ENCODE measurements at places on chromosomes 12 and 14. TPM values are rescaled to one million over a fixed set of nuclear protein-coding genes. Genes with fewer than 3 reads are reported as not detected.
A peak's percentile ranks its signal among the peaks of the same experiment; 100 is the strongest.

GRCh38 chr14:73741386-73741875, 27.2 kb upstream of the PNMA1 start:
- peak; percentile 72 for DNase-seq

NKX2-8 gene
- not detected for polyA plus RNA-seq

DNA sequence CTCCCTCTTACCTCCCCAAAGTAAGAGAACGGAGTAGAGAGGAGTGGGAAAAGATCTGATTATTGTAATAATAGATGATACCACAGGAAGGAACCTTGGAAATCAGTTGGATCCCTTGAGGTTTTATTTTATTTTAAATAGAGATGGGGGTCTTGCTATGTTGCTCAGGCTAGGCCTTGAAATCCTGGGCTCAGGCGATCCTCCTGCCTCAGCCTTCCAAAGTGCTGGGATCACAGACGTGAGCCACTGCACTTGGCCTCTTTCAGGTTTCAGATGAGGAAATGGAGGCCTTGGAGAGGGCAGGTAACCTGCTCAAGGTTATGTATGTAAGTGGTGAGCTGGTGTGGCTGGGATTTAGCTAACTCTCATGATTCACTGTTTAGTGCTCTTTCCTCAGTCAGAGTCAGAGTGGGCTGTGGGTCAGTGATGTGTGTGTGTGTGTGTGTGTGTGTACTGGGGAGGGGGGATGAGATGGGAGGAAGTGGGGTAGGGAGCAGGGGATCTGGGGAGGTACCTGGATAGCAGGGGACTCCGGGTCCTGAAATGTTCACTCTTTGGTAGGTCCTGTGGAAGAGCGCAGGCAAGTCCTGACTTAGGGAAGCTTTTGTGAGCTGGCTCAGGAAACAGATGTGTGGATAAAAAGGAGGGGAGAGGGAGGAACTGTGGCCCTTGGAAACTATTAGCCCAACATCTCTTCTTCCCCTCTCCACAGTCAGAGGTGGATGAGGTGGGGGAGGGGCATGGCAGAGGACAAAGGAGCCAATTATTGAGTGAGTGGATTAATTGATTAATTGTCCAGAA, 4.7 kb upstream of the CISTR start:
- no peak for DNase-seq

GRCh38 chr14:92655419-92656201, 92.8 kb downstream of the LGMN start:
- no peak for DNase-seq

- DNase-seq, result peak; percentile 84
These were observed 58.3 kb upstream of the EEA1 start for GRCh38 chr12:92987362-92987761.

- DNase-seq, result peak; percentile 34
These were observed 845 bp upstream of the COCH start for GRCh38 chr14:30873308-30874119.
